Uterus (tissue), 4 donors: ENCODE measurements at places on chromosomes 3 and 15.

GRCh38 chr3:157129803-157130466 is 30.0 kb downstream of the CCNL1 start:
- no peaks in the 10 kb centered on the region for H3K36me3 ChIP-seq
- no peak for DNase-seq
- peak overlapping the region; percentile 88 for H3K27ac ChIP-seq
- no peaks in the 10 kb centered on the region for H3K27me3 ChIP-seq
- H3K4me1 ChIP-seq = peaks cover 22% of the 10 kb centered on the region
- H3K4me3 ChIP-seq = no peak overlapping the region

DNA sequence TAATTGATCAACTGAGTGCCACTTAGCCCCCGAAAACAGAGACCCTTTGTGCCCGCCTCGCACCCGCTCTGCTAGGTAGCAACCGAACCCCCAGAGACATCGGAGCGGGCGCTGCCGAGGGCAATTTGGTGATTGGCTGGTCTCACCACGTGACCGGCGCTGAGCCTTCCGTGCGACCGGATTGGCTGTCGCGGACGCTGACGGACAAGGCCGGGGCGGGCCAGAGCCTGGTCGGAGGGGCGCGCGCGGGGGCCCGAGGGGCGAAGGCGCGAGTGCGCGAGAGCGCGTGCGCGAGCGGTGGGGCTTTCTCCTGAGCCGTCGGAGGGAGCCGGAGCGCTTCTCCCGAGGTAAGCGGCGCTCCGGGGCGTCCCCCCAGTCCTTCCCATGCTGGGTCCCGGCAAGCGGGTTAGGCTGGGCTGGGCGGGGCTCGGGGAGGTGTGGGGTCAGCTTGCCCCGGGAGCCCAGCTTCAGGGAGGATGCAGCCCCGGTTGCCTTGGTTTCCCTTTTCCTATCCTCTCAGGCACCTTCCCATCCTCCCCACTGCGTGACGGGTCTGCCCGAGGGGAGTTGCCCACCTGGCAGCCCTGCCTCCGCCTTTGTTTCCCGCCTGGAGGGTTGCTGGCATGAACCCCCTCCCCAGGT is at the start of gene TMEM108:
TMEM108 (plus strand) TSS at position 303 of the 642 bp plus-strand sequence.
- H3K36me3 ChIP-seq = no peaks in the 10 kb centered on the region
- peak within 1 kb of the TSS; percentile 8 for H3K27ac ChIP-seq
- H3K4me3 ChIP-seq = peak within 1 kb of the TSS; percentile 49
- H3K27me3 ChIP-seq = no peaks in the 10 kb centered on the region

DNA sequence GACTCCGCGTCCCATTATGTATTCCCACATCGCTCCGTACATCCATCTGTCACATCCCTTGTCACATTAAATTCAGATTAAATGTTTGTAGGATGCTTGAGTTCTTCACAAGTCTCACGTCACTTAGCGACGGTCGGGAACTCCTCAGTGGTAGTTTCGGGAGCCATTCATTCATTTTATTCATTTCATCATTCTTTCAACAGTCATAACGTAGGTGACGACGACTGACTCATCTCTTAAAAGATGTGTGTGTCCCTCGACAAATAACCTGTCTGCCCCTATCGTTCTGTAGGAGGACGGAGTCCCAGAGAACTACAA is 272 bp upstream of the SRPRB start:
- peak overlapping the region; percentile 72 for H3K4me3 ChIP-seq
- H3K36me3 ChIP-seq = no peaks in the 10 kb centered on the region
- H3K4me1 ChIP-seq = no peaks in the 10 kb centered on the region
- no peak for DNase-seq

DNA sequence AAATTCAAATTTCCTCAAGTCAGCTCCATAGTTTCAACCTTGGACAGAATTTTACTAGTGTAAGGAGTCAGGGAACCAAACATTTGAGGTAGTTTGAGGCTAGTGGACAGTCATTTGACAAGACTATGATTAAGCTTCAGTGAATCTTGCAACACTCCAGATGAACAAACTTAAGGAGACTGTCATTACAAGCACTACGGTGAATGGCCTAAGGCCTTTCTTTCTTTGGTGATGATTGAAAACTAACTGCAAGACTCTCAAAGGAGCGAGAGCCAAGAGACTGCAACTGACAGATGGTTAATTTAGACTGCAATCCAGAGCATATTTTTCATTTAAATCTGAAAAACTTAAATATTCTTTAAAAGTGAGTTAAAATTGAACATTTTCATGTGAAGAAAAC is 272.3 kb upstream of the NECTIN3 start:
- H3K27me3 ChIP-seq = no peaks in the 10 kb centered on the region
- no peak overlapping the region for H3K4me3 ChIP-seq
- no peaks in the 10 kb centered on the region for H3K4me1 ChIP-seq
- no peak overlapping the region for H3K27ac ChIP-seq
- H3K36me3 ChIP-seq = no peaks in the 10 kb centered on the region
- DNase-seq = no peak

DNA sequence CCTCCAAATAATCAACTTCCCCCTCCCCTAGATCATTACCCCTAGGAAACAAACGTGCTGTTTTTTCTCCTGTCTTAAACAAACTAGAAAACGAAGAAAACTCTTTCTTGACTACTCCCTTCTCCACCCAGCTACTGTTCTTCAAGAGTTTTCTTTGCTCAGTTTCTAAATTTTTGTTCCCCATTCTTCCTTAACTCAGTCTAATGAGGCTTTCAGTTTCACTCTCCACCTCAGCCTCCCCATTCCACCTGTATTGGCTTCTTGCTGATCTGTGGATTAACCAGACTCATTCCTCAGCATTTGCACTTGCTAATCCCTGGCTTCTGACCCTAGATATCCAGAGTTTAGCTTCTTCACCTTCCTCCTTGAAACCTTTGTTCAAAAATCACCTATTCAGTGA is 26.8 kb downstream of the SERPINI1 start:
- no peaks in the 10 kb centered on the region for H3K4me1 ChIP-seq
- H3K27ac ChIP-seq = no peak overlapping the region
- no peaks in the 10 kb centered on the region for H3K27me3 ChIP-seq
- H3K4me3 ChIP-seq = no peak overlapping the region
- no peak for DNase-seq

GRCh38 chr15:89400116-89400781 is 65.6 kb upstream of the POLG start:
- H3K36me3 ChIP-seq = no peaks in the 10 kb centered on the region
- no peak overlapping the region for H3K27ac ChIP-seq
- H3K4me3 ChIP-seq = peak overlapping the region; percentile 27
- no peak for DNase-seq

DNA sequence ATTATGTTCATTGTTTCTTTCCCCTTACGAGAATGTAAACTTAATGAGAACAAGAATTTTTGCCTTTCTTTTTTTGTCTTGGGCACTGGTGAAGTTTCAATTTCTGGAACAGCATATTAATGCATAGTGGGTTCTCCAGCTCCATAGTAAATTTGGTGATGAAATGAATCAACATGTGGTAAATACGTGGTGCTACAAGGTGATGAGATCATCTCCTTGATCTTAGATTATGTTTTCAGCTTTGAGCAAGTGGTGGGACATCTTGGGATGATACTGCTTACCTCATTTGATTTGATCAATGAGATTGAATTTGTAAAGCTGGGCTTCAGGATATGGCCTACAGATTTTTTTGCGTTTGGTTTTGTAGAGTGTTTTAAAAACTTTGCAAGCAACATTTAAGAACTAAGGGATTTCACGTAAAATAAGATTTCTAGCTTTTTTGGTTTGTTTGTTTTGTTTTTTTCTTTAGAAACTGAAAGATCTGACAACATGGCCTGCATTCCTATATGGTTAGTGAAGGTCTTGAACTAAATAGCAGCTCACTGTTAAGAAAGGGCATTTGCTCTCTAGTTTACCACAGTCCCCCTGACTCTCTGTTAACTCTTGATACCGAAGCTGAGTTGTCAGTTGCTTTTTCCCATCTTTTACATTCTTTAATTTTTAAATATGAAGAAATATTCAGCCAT is 45.6 kb downstream of the FNDC3B start:
- no peak overlapping the region for H3K27ac ChIP-seq
- no peak overlapping the region for H3K4me3 ChIP-seq
- no peaks in the 10 kb centered on the region for H3K36me3 ChIP-seq
- peaks cover 5% of the 10 kb centered on the region for H3K4me1 ChIP-seq
- DNase-seq = no peak

GRCh38 chr3:127182848-127183714 is 9.8 kb upstream of the PRR23E start:
- no peak overlapping the region for H3K27ac ChIP-seq
- no peaks in the 10 kb centered on the region for H3K36me3 ChIP-seq
- H3K27me3 ChIP-seq = no peaks in the 10 kb centered on the region

DNA sequence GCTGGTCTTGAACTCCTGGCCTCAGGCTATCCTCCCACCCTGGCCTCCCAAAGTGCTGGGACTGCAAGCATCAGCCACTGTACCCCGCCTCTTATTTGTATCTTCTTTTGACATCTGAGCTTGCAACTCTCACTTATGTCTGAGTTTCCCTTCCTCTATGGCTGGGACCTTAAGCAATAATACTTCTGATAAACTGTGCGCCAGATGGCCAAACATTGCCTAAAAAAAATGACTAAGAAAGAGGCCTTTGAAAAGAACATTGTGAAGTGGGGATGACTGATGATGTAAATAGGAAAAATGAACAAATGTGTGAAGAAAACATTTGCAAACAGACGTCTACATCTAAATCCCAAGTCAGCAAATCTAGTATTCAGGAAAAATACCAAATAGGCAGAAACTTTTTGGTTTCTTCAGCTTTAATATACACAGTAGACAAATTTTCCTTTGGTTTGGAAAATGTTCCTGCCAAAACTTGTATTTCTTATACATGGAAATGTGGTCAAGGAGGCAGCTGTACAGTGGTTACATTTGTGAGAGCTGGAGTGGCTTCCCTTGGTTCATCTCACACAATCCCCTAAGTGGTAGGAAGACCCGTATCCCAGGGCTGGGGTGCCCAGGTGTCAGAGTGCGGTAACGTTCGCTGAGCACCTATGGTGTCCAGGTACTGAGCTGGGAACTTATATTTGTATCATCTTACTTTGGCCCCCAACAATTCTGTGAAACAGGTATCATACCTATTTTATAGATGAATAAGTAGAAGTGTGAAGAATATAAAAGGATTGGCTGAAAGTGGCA is 11.6 kb upstream of the TFRC start:
- no peak overlapping the region for H3K4me3 ChIP-seq
- no peak for DNase-seq
- H3K27me3 ChIP-seq = no peaks in the 10 kb centered on the region
- H3K4me1 ChIP-seq = no peaks in the 10 kb centered on the region
- no peak overlapping the region for H3K27ac ChIP-seq

GRCh38 chr3:197749315-197749600 is 425 bp upstream of the FYTTD1 start:
- no peak for DNase-seq
- no peaks in the 10 kb centered on the region for H3K36me3 ChIP-seq
- no peaks in the 10 kb centered on the region for H3K27me3 ChIP-seq
- peak overlapping the region; percentile 96 for H3K27ac ChIP-seq

DNA sequence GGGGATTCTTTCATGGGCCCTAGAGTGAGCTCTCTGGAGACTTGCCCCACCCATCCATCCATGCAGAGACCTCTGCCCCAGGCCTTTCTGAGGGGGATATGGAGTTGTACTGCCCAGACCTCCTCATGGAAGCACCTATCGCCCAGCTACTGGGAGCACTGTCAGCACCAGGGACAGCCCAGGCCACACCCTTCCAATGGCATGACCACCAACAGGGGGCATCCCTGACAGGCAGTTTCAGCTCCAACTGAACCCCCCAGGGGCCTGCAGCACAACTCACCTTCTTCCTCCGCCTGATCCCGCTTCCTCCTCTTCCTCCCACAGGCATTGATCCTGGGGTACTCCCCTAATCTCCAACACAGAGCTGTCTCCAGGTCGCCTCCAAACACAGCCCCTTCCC is 21.8 kb downstream of the MRPS11 start:
- H3K27me3 ChIP-seq = no peaks in the 10 kb centered on the region
- DNase-seq = no peak
- H3K27ac ChIP-seq = no peak overlapping the region

- H3K36me3 ChIP-seq = no peaks in the 10 kb centered on the region
- no peak overlapping the region for H3K4me3 ChIP-seq
- H3K27ac ChIP-seq = peak overlapping the region; percentile 81
- peaks cover 18% of the 10 kb centered on the region for H3K4me1 ChIP-seq
These were observed 15.9 kb downstream of the ABHD2 start for GRCh38 chr15:89104172-89104564.

DNA sequence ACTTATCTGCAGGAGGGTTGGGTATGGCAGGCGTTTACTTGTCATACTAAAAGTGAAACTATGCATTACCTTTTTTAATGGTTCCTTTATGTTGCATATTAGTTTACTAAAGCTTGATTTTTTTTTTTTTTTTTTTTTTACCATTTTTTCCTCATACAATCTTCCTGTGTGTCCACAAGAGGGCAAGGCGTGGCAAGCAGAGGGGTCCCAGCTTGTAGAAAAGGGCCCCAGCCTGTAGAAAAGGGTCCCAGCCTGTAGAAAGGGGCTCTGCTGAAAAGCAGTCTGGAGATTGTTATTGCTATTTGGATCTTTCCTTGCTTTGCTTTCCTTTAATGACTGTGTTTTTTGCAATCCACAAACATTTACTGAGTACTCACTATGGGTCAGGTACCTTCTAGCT is 21.9 kb downstream of the MKRN2 start:
- H3K27ac ChIP-seq = no peak overlapping the region
- DNase-seq = no peak
- H3K4me1 ChIP-seq = no peaks in the 10 kb centered on the region
- no peaks in the 10 kb centered on the region for H3K27me3 ChIP-seq
- no peaks in the 10 kb centered on the region for H3K36me3 ChIP-seq

DNA sequence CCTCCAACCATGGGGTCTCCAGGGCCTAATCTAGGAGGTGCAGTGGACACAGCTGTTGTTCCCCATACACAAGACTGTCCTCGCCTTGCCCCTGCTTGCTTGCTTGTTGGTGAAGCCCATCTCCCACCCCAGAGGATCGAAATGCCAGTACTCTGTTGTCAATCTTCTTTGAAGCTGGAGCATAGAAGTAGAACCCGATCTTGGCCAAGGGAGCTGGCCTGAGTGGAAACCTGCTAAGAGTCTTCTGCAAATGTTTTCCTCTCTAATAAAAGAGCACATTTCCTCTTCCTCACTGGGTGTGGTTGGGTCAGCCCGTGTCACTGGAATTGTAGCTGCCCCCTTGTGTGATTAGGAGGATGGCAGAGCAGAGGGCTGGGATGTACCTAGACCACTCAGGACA is 85.4 kb downstream of the HES1 start:
- no peak overlapping the region for H3K4me3 ChIP-seq
- H3K36me3 ChIP-seq = no peaks in the 10 kb centered on the region
- no peaks in the 10 kb centered on the region for H3K27me3 ChIP-seq

DNA sequence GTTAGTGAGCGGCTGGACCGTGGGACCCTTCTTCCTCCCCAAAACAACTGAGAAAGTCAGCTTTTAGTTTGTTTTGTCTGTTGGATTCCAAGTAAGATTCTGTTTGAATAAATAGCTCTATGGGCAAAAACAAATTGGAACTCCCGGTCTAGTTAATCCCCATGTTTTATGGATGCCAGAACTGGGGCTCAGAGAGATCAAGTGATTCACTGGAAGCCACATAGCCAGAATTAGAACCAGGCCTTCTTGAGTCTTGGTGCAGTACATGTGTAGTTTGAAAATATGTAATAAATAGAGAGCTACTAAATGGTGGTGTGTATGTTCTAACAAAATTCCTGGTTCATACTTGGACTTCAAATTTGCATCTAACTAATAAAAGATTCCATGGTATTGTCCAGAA is 29.3 kb upstream of the POLR2M start:
- H3K36me3 ChIP-seq = no peaks in the 10 kb centered on the region
- no peak overlapping the region for H3K4me3 ChIP-seq
- H3K27me3 ChIP-seq = no peaks in the 10 kb centered on the region
- no peak overlapping the region for H3K27ac ChIP-seq
- H3K4me1 ChIP-seq = no peaks in the 10 kb centered on the region
